ENCODE measurements at places on chromosomes 16 and 17.
A peak's percentile ranks its signal among the peaks of the same experiment; 100 is the strongest.

GRCh38 chr16:12800817-12801216 is 2.9 kb downstream of the CPPED1 start:
- peak; percentile 62 for DNase-seq

DNA sequence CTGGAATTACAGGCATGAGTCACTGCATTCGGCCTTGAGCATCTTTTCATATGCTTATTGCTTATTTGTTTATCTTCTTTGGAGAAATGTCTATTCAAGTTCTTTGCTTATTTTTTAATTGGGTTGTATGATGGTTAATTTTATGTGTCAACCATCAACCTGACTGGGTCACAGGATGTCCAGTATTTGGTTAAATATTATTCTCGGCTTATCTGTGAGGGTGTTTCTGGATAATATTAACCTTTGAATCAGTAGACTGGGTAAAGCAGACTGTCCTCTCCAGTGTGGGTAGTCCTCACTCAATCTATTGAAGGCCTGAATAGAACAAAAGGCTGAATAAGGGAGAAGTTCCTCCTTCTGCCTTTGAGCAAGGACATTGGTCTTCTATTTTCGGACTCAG is 142.0 kb downstream of the SSH2 start:
- no peak for DNase-seq

GRCh38 chr17:70767102-70767701 is 597.9 kb downstream of the KCNJ2 start:
- peak; percentile 24 for DNase-seq

GRCh38 chr17:63955791-63956190 is 16.9 kb downstream of the SCN4A start:
- DNase-seq, result no peak

GRCh38 chr17:83025636-83026280 is 53.7 kb upstream of the METRNL start:
- no peak for DNase-seq

DNA sequence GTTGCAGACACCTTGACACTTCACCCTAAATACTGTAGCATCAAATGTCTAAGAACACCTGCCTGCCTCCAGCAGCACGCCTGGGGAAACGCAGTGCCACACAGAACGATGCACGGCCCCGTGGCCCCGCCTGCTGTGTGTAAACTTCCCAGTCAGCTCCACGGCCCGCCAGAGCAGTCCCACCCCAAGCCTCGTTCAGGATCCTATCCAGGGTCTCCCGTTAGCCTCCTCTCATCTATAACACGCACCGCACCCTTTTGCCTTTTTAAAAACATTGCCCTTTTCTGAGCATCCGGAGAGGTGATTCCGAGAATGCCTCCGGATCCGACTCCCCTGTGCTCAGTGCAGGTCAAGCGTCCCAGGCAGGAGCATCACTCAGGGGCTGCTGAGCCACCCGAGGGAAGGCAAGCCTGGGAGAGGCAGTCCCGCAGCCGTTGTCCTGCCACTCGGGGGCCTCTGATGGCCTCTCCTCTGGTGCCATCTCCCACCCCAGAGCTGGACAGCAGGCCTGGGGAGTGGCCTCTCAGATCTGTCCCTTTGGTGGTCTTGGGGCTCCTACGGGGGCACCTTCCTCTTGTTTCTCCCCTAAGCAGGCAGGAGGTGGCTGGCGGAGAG is 37.9 kb upstream of the SLC38A10 start:
- DNase-seq, result no peak

DNA sequence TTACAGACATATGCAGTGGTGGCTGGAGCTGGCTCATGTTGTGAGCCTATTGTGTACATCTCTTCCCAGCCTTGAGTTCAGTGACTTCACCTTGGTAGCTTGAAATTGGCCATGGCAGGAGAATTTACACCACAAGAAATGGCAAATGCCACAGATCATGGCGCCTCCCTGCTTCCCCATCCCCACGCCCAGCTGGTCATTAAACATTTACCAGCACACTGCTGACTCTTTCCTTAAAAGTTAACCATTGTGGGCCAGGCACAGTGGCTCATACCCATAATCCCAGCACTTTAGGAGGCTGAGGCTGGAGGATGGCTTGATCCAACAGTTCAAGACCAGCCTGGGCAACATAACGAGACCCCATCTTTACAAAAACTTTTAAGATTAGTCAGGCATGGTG is 22.6 kb upstream of the ITGB4 start:
- DNase-seq, result no peak

- no peak for DNase-seq
These were observed 115.4 kb upstream of the ZFHX3 start for GRCh38 chr16:73163238-73163815.

GRCh38 chr17:50949128-50949988 is 83.2 kb upstream of the TOB1 start:
- peak; percentile 50 for DNase-seq

DNA sequence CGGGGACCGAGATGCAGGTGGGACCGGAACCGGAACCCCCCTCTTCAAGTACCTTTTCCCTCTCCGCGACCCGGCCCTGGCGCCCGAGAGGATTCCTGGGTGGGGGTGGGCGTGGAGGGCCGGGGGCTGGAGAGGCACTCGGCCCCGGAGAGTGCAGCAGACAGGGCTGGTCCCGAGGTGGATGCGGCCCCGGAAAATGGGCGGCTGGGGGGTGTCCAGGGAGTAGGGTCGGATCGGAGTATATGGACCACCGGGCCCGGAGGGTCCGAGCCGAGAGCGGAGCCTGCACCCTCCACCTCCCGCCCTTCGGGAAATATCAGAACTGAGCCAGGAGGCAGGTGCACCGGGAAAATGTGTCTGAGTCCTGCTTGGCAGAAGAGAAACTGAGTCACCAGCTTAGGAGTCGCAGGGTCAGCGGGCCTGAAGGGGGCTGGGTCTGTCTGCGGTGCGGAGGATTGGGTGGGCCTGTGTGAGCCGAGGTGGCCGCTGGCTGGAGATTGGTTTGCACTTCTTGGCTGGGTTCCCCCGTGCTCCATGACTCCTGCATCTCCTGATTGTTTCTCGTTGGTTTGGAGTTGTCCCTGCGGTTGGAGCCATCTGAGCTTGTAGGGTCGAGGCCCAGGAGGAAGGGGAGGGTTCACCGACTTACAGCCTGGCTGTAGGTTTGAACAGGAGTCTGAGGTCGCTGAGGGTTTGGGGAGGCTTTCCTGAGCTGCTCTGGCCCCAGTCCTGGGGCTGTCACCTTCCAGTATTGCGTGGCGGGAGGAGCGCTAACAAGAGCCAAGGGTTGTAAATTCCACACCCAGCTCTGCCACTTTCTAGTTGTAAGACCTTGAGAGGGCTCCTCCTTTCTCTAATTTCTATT is 518 bp downstream of the SH2B1 start:
- DNase-seq, result no peak

DNA sequence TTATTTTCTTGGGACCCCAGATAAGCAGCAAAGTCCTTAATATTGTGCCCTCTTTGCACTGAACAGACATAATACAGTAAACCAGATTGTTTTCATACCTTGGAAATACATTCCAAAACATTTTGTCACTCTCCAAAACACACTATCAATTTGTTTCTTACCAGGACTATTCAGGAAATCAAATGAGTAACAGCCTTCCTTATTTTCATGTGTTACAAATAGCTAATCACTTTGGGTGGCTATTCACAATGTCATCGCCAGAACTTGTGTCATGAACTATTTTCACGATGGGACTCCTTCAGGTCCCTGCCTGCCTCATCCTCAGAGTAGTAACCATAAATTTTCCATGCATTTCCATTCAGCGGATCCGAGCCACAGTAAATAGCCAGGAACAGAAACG is 104.5 kb downstream of the MAP2K6 start:
- DNase-seq, result no peak

GRCh38 chr17:63285551-63285950 is 160.6 kb downstream of the CYB561 start:
- DNase-seq, result no peak

DNA sequence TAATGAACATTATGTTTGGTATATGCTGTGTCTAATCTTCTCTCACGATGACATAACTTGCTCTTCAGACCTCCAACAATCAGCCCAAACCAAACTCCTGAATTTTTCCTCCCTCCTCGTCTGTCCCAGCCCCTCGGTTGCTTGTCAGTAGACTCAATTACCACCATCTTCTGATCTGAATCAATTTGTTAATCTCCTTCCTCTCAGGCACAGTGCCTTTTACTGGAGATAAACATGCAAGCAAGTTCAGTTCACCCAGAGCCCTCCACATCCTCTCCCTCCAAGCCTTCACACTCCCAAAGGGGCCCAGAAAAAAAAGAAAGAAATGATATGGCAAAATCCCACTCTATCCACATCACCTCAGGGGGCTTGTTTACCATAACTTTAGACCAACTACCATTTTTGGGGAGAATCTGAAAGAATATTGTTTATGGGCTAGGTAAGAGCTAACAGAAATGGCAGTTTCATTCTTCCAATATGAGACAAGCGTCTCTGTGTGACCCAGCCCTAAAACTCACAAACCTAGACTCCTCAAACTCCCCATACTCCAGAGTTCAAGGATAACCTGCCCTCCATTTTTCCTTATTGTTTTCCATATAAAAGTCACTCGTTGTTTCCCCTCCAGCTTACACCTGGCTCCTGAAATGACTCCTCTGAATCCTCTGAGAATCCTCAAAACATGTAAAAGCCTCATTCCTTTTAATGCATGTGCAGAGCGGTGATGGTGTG is 1.5 kb downstream of the TEX2 start:
- DNase-seq, result no peak

GRCh38 chr17:81898029-81898866 is 3.8 kb upstream of the NPB start:
- DNase-seq, result no peak

DNA sequence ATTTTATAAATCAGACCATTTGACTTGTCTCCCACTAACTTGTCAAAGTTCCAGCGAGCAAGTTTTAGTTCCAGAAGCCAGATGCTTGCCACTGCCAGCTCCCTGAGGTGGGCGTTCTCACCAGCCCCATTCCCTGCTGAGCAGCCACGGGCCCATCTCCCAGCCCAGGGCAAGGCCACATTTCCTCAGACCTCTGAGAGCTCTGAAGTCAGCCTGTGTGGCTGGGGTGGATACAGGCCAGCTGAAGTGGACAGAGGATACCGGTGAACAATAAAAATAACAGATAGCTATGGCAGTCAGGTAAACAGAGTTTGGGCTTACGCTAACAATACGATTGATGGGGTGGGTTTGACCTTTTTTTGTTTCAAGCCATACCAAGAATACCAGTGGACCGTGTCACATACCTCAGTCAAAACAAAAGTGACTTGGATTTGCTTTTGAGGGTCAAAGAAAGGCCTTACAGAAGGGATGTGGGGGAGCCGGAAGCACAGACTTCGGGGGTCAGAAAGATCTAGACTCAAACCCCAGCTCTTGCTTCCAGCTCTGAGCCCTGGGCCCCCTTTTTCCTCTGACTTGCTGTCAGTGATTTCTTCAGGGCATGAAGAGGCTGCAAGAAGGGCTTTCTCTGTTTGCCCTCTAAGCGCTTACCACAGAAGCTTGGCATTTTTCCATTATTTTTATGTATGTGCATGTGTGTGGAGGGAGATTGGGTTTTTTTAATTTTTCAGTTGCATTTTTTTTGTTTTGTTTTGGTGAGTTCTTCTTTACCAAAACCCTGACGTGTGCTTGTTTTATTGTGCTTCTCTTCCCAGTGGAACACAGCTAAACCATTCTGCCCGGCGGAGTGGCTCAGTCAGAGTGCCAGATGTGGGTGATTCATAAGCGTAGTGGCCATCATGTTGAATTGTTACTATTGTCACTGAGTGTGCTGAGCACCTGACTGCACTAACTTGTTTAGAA is 109.9 kb downstream of the GNAO1 start:
- DNase-seq, result no peak

DNA sequence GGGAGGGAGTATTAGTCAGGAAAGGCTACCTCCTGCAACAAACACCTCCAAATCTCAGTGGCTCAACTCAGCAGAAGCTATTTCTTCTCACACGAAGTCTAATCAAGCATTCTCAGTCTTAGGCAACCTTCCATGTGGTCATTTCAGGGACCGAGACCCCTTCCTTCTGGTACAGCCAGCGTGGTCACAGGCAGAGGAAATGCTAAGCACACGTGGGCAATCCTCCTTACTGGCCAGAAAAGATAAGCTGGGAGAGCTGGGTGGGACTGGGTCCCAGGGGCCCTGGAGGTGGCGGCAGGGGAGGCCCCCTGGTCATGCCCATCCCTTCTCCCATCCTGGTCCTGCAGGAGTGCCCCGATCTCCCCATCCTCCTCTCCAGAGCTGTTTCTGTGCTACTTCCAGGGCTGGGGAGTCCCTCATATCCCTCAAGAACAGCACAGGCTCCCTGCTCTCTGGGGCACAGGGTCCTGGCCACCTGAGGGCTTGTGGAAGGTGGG is 5.7 kb upstream of the CX3CL1 start:
- no peak for DNase-seq

DNA sequence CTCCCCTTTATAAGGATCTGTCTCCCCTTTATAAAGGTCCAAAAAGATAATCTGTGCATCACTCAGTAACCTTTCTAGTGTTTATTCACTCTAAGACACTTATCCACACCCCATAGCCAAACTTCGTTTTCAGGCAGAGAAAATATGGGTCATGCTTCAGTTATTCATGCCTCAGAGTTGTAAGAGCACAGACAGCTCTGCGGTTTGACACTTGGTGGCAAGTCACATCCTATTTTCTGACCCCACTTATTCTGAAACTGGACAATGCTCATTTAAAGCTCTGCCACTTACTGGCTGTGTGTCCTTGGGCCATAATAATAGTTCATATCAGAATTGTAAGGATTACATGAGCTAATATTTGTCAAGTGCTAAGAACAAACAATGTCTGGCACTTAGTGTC is 2.0 kb upstream of the KRTAP2-1 start:
- no peak for DNase-seq

GRCh38 chr17:50115756-50116155 is 14.2 kb downstream of the SAMD14 start:
- DNase-seq, result no peak

DNA sequence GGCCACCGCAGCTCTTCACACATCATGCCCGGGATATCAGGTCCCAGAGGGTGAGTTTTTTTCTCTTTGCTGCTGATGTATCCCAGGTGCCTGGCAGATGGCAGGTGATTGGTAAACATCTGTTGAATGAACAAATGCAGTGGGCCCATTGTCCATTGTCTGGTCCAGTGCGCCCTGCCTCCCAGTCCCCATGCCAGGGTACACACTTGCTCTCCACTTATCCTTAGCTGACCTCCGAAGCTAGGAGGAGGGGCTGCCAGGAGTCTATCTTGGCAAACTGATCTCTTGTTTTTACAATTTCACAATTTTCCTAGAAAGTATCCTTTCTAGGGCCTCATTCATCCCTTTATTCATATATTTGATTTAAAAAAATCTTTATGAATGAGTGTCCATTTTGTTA is 196.0 kb downstream of the RAB11FIP4 start:
- DNase-seq, result no peak

DNA sequence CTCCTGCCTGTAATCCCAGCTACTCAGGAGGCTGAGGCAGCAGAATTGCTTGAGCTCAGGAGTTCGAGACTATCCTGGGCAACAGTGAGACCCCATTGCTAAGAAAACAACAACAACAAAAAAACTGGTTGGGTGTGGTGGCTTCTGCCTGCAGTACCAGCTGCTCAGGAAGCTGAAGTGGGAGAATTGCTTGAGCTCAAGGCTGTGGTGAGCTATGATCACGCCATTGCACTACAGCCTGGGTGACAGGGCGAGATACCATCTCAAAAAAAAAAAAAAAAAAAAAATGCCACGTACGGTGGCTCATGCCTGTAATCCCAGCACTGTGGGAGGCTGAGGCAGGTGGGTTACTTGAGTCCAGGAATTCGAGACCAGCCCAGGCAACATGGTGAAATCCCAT is 34.1 kb downstream of the NME2 start:
- DNase-seq, result no peak

All from inflammatory macrophage treated with lipopolysaccharide for 1 hour (primary cell).